Stimulated activated CD8-positive, alpha-beta memory T cell treated with anti-CD3 and anti-CD28 coated beads, Interleukin-7, amount 100 ng/mL, for 4 hours (primary cell): ENCODE measurements at places on chromosomes 7 and 10.

DNA sequence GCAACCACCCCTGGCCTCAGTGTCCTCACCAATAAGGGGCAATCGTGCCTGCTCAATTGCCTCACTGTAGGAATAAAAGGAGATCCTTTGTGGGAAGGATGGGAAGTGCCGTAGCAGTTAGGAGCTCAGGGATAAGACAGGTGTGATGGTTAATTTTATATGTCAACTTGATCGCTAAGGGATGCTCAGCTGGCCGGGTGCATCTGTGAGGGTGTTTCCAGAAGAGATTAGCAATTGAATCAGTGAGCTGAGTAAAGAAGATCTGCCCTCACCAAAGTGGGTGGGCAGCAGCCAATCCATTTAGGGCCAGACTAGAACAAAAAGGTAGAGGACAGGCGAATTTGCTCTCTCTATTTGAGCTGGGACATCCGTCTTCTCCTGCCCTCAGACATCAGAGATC lies 46.3 kb downstream of the BUB3 start:
- no peak for DNase-seq

GRCh38 chr7:148116195-148116594 lies 474.4 kb upstream of the C7orf33 start:
- DNase-seq: no peak

DNA sequence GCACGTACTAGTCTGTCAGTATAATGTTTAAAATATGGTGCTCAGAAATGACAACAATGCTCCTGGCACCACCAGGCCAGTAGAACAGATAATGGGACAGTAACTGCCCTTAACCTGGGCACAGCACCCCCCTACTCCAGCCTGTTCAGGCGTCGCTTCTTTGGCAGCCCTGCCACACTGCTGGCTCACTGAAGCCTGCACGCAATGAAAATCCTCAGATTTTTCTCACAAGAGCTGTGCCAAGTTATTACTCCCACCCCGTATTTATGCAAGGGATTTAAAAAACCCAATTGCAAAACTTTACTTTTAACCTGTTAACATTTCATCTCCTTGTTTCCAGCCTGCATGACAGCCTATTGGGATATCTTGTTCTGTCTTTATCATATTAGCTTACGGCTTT lies 56.6 kb upstream of the LAMB1 start:
- no peak for DNase-seq

DNA sequence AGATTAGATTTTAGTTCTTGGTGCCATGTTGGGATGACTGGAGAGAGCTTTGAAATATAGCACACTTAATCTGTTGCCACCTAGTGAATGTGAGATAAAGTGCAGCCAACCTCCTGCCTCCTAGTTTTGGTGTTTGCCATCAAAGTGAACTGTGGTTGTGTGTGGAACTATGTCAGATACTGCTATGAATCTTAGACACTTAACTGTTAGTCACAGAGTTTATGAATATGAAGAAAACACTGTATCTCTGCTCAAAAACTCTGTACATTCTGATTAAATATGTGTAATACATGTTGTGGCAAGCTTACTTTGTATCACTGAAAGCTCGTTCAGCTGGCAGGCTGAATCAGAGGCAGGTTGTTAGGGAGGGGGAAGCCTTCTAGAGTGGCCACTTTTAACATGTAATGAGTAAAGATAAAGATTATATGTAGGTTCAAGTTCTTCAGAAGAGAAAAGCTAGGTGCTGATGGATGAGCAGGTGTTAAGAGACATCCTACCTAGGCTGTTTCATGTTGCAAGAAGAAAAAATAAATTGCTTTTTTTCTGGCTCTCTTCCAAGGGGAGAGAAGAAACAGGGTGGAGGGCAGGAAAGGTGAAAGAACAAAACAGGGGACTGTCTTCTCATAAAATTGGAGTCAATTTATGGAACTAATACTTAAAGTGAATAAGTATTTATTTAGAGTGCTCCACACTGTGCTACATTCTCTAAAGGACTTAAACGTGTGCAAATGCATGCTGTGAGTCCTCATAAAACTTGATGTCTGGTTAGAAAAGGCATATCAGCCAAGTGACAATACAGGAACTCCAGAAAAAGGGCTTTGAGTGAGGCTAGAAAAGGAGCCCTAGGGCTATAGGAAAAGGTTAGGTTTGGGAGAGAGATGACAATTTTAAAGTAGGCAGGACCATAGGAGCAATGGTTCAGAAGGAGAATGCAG lies 14.1 kb upstream of the LAMB1 start:
- DNase-seq: no peak

DNA sequence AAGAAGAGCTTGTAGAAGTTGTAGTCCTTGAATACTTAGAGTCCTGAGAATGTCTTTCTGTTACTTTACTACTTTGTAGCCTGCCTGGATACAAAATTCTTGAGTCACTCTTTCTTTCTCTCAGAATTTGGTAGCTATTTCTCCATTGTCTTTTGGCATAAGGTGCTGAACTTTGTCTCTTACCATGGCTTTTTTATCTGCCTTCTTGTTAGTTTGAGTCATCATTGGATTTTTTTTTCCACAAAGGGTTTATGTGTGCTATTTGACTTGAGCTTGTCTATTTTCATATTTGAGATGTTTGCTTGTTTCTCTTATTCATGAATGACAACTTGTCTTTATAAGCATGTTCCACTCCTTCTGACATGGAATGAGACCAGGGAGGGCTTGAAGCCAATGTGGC lies 74.5 kb upstream of the EXOC6 start:
- DNase-seq: no peak

- no peak for DNase-seq
Measured at GRCh38 chr10:70774810-70775678, 10.1 kb downstream of the TBATA start.

DNA sequence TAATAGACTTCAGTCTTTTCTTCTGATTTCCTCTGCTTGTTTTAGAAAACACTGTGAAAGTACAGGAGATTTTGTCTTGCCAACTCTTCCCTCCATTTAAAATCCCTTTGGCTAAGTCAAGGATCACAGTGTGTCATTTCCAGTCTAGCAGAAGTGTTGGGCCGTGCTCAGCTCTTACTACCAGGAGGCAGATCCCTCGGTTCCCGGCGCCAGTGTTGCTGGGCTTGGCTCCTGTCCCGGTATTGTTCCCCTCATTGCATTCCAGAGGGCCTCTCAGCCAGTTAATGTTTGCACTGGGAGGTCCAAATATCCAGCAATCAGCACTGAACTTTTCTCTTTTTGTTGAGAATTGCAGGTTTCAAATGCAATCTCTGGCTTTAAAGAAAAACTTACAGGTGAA lies 612.1 kb upstream of the MGMT start:
- DNase-seq: no peak

DNA sequence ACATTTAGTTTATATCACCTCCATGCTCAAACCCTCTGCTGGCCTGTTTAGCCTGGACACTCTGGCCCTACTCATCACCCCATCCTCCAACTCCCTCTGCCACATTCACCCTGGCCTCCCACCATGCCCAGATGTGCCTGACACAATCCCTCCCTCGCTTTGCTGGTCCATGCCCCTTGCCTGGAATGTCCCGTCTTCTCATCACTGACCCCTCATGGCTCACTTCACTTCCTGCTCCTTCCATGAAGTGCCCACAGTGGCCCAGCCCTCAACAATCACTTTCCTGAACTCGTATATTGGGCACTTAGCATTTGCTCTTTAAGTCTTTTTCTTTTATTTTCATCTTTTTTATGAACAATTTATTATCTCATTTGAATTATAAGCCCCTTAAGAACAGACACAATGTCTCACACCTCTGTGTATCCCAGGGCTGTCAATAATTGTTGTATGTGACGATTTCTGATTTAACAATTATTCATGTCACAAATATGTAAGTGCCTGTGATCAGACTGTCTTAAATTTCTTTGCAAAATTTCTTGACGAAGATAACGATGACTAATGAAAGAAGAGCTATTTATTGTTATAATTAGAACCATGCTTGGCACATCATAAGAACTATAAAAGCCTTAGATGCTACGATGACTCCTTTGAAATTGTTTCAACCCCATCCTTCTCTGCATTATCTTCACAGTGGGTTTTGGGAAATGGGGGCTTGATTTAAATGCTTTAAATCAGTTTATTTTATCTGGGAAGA lies 209.9 kb upstream of the YAE1 start:
- DNase-seq: no peak

DNA sequence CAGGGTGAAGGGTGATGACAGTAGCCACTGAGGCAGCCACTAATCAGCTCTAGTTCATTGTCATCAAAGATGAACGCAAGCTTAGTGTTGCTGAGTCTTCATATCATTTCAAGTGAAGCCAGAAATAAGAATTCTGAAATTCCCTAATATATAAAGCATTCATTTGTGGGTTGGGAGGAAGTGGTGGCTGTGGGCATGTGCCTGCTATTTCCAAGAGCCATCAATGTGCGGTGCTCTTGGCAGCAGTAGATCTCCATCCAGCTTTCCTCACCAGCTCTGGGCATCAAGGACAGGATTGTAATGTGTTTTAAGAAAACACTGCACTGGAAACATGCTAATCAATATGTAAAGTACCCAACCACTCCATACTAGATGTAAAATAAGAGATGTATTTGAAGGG lies 202.5 kb upstream of the AHR start:
- DNase-seq: no peak

DNA sequence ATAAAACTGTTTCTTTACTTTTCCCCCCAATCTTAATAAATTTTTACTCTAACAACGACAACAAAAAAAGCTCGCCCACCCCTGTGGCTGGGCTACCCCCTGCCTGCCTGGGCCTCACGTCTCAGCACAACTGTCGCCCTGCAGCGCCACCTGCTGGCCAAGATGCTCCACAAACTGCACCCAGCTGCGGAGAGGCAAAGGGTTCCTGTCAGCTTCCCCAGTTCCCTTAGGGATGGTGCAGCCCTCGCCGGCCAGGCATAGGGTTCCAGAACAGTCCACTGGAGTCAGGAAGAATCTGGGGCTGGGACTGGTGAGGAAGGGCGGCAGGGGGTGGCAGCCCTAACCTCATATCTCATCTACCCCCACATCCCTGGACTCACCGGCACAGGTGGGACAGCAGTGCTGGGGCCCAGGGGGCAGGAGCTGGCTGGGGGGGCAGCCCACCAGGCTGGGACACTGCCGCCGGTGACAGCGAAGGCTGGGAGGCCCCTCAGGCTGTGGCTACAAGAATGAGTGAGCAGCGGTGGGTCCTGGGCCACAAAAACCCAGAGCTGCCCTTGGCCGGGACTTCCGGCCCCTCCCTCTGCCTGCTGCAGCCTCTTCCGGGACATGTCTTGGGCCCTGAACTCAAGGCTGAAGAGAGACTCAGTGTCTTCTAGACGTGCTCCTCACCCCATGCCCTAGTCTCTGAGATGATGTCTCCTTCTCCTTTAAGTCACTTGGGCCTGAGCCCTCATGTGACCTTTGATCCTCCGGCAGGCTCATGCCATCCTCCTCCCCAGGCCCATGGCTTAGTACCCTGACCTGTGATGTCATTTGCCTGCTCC lies 21.2 kb downstream of the ATP6V1F start:
- peak; percentile 66 for DNase-seq

DNA sequence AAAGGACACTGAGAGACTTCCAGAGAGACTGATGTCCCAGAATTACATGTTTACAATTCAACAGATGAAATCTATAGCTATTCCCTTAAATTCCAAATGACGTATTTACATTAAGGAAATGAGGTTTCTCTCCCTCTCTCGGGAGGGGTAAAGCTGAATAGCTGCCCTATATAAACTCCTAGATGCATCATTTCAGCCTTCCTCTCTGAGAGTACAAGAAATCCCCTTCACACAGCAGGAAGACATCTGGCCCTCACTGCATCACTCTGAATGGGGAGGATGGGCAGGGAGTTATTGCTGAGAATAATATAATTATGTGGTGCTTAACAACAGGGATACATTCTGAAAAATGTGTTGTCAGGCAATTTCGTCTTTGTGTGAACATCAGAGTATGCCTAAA lies 11.0 kb downstream of the POT1 start:
- no peak for DNase-seq

DNA sequence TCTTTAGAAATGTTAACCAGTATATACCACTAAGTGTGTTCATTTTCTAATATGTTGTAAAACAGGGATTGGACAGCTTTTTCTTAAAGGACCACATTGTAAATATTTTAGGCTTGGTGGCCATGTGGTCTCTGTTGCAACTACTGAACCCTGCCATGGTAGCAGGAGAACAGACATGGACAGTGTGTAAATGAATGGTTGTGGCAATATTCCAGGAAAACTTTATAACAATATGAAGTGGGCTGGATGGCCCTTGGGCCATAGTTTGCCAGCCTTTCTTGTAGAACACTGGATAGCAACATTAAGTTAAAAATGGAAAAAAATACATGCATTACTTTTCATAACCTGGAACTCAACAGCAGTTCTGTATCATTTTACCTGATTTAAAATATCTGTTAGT lies 61.0 kb downstream of the SND1 start:
- no peak for DNase-seq

DNA sequence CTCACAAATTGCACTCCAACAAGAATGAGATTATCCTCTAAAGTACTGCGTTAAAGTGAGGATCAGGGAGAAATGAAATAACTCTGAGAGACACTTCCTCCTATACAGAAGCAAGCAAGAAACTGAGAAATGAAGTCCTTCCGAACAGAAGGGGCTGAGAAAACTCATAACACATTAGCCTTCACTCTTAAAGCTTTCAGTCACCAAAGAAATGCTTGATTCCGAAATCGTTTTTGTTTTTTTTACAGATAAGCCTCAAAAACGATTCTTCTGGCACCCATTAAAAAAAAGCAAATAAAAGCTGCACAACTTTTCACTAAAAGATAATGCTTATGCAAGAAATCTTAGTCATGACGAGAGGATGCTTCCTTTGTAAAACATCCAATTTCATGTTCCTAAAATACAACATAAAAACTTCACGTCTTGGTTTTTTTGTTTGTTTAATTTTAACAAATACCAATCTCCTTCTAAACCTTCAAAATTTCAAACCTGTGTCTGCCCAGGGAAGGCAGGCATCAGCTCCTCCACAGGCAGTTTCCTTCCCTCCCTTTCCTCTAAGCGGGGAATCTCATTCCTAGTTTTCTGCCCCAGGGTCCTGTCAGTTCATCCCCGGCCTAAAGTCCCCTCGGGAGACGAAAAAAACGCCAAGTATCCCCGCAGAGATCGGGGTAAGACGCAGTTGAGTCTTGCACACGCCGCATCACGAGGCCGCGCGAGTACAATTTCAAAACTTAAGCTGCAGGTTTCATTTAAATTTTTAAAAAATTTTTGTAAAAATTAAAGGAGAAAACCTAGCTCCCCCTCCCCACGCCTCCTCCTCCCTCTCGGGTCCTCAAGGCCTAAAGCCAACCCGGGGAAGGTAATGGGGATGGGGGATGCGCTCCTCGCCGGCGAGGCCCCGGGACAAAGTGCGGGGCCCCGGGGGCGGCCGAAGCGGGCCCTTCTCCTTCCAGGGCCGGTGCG lies 1.1 kb downstream of the BAZ1B start:
- DNase-seq: no peak

GRCh38 chr7:71229699-71230098 lies 97.8 kb downstream of the GALNT17 start:
- no peak for DNase-seq

- DNase-seq: no peak
Measured at GRCh38 chr7:134293002-134293740, 23.6 kb downstream of the SLC35B4 start.

- DNase-seq: peak; percentile 34
Measured at GRCh38 chr7:139034855-139035585, 822 bp downstream of the ZC3HAV1L start.
